ENCODE measurements at places on chromosomes 4 and X.
A peak's percentile ranks its signal among the peaks of the same experiment; 100 is the strongest.

- no peak for DNase-seq
Measured at GRCh38 chrX:44462850-44463249, 79.8 kb downstream of the FUNDC1 start.

GRCh38 chrX:67351411-67351810 is 192.4 kb upstream of the AR start:
- DNase-seq, result peak; percentile 7

DNA sequence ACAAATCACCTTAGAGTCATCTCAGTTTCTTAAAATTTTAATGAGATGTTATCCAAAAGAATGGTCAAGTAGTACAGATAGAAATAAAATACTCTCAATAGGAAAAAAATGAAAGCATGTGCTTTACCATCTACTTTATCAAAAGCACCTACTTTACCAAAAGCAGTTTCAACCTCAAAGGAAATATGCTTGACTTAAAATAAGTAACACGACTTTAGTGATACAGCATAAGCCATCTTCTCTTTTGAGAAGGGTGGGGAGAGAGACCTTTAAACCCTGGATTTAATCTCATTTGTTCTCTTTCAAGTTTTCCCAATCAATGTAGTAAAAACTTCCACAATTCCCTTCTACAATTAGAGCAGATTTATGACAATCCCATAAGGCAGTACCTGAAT is 26.5 kb downstream of the OTUD4 start:
- DNase-seq, result no peak

GRCh38 chr4:55910140-55910539 is 38.6 kb upstream of the CEP135 start:
- DNase-seq, result no peak

DNA sequence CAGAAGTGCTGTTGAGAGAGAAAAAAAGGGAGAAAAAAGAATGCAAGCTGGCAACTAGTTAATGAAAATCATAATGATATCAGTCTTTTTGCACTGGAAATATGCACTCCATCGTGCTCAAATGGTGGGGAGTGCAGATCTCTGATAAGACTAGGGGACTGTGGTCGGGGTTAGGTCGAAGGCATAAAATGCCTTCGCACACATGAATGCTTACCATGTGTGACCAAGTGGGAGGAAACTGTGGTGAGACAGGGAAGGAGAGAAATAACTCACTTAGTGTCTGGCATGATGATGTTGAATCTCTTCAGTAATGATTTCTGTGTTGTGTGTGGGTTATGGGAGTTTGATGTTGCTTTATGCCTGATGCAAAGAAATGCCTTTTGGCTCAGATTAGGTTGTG is 358.9 kb downstream of the FBXO8 start:
- DNase-seq, result peak; percentile 7
